ENCODE measurements at places on chromosomes 3 and 15. TPM values are rescaled to one million over a fixed set of nuclear protein-coding genes. Genes with fewer than 3 reads are reported as not detected.

DNA sequence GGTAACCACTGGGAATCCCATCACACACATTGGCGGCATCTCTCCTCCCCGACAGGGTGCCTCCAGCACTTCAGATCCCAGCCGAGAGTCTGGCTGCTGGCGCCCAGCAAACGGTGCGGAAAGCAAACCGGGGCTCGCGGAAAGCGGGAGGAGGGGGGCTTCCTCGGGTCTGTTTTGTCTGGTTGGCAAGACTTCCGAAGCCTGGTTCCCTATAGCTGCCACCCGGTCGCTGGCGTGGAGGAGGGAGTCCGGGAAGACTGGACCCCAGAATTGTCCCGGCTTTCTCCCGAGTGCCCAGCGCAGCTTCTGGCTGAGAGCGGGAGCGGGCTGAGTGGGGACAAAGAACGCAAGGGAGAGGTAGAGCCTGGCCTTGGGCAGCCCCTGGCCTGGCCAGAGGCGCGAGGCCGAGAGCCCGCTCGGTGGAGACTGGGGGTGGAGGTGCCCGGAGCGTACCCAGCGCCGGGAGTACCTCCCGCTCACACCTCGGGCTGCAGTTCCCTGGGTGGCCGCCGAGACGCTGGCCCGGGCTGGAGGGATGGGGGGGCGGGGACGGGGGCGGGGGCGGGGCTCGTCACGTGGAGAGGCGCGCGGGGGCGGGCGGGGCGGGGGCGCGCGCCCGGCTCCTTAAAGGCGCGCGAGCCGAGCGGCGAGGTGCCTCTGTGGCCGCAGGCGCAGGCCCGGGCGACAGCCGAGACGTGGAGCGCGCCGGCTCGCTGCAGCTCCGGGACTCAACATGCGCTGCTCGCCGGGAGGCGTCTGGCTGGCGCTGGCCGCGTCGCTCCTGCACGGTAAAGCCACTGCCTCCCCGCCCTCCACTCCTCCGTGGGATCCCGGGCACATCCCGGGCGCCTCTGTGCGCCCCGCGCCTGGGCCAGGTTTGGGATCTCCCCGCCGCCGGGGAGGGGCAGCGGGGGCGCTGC is at the start of gene CHRNA7:
CHRNA7 (plus strand) TSS at position 654 of the 920 bp plus-strand sequence; CDS start at position 734, 80 bp downstream.
- H3K4me1 ChIP-seq = no peaks in the 10 kb centered on the region
- DNase-seq = no peak
- no peaks in the 10 kb centered on the region for H3K36me3 ChIP-seq
- no peak within 1 kb of the TSS for H3K27ac ChIP-seq

DNA sequence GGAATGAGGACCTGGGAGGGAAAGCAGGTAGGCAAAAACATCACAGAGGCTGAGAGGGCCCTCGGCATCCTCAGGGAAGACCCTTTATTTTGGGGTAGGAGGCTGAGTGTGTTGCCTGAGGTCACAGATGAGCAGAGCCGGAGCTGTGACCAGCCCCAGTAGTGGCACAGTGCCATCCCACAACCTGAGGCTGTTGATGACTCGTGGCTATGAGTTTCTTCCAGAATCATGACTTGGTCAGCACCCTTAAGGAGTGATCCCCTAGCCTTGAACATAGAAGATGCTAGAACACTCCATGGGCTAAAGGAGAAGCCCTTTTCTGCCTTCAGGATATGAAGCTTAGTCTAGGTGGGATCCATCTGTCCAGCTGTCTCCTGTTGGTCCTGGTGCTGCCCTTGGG is 19.5 kb upstream of the CXCR6 start:
- no peak overlapping the region for H3K27ac ChIP-seq
- DNase-seq = no peak
- H3K27me3 ChIP-seq = no peaks in the 10 kb centered on the region
- H3K4me1 ChIP-seq = peaks cover 13% of the 10 kb centered on the region
- H3K4me3 ChIP-seq = no peak overlapping the region

DNA sequence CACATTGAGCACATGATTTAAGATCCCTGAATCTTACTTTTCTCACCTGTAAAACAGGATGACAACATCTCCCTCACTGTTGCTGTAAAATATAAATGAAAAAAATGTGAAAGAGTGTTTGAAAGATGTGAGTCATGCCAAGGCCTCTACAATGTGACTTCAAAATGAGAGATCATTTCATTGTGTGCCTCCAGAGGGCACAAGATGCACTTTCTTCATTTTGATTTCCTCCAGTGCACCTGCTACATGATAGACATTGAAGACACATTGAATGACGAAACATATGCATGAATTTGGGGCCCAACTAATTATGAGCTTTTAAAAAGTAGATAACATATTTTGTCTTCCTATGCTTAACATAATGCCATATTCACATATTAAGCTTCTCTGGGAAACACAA is 170.3 kb downstream of the MOBP start:
- no peaks in the 10 kb centered on the region for H3K27me3 ChIP-seq
- DNase-seq = no peak

DNA sequence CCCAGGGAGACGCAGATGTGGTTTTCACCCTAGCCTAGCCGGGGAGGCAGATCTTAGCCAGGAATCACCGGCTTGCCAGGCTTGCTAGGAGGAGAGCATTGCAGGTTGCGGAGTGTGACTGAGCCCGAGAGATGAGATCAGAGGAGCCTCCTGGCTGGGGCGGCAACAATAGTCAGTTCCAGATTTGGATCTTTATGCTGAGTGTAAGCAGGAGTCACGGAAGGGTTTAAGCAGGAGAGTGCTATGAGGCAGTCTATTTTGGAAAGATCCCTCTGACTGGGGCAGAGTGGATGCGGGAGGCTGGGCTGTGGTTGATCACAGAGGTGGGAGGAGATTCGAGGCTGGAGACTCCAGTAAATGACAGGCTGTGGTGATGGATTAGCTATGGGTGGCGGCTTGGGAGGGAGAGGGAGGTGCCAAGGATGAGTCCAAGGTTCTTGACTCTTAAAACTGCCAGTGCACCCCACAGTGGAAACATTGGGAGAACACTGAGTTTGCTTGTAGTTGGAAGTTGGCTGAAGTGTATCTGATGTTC is 10.4 kb upstream of the BAHD1 start:
- no peaks in the 10 kb centered on the region for H3K27me3 ChIP-seq
- no peak overlapping the region for H3K4me3 ChIP-seq
- DNase-seq = no peak
- no peaks in the 10 kb centered on the region for H3K36me3 ChIP-seq
- H3K27ac ChIP-seq = no peak overlapping the region
- peaks cover 2% of the 10 kb centered on the region for H3K4me1 ChIP-seq

DNA sequence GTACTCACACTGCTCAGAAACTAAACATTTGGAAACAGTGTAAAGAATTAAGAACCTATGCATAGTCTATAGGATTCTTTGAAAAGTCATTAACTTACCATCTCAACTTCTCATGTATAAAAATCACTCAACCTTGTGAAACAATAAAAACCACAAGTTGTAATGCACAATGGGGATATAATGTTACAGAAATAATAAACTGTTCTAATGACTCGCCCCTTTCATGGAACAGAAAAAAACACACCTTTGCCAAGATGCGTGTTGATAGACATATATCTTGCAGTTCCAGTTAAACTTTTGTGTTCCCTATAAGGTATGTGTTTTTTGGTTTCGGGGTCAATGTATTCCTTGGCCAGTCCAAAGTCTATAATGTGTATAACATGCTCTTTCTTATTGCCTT is 50.8 kb upstream of the PPIB start:
- H3K4me1 ChIP-seq = no peaks in the 10 kb centered on the region
- H3K4me3 ChIP-seq = no peak overlapping the region
- no peak for DNase-seq
- H3K36me3 ChIP-seq = no peaks in the 10 kb centered on the region

DNA sequence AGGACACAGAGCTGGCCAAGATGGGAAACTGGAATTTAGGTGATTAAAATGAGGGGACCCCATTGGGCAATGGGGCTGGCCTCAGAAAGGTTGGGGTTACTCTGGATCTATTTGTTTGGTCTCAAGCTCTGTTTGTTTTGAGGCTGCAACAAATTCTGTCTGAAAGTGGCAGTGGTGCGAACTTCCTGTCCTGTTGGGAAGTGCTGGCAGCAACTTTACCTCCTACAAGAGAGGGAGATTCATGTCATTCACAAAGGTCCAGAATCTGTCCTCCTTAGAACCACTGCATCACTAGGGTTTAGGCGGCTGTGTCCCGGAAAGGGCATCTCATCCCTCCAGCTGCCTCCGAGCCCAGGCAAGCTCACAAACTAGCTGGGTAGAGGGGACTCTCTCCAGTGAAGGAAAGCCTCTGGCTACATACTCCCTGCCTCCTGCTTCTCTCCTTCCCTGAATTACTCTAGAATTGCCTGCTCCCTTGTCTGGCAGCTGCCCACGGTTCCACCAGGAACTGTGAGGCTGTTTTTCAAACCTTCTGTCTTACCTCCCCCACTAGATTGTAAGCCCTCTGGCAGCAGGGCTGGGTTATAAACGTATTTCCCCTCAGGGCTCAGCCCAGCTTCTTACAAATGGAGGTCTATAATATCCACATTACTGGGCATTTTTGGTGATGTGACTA is 23.6 kb downstream of the MEGF11 start:
- H3K4me1 ChIP-seq = no peaks in the 10 kb centered on the region
- H3K4me3 ChIP-seq = no peak overlapping the region
- no peak for DNase-seq
- H3K27me3 ChIP-seq = no peaks in the 10 kb centered on the region

DNA sequence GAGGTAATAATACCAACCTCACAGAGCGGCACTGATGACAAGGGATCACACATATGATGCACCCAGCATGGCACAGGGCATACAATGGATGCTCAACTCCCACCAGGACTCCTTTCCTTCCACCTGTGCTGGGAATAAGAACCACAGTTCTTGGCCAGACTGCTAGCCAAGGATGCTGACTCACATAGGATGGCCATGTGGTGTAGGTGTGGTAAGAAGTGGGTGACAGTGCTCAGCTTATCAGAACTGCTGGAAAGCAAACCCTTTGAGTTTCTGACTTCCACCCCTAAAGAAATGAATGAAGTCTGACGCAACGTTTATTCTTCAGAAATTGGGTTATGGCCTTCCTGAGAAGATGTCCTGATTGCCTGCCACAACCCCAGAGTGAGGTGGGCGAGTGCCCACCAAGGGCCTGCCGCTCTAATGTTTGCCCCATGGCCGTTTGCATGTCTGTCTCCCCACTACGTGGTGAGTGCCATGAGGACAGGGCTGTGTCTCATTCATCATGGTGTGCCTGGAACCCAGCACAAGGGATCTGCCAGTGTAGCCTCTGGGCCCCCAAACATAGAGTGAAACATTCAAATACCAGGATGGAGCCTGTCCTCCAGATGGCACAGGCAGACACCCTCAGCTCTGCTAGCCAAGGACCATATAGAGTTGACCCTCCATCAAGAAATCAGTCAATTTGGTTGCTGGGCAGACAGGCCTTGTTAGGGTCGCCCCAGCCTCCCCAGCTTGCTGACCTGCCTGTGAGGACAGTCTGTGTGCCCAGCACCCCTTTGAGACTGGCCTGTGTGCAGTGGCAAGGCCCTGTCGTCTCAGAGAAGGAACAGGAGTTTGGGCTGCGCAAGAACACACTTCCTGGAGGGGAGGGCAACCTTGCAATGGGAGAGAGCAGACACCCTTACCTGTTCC is 57.6 kb upstream of the SLCO2A1 start:
- H3K27me3 ChIP-seq = no peaks in the 10 kb centered on the region
- H3K4me1 ChIP-seq = no peaks in the 10 kb centered on the region
- no peak for DNase-seq
- H3K27ac ChIP-seq = no peak overlapping the region

IL20RB gene
- polyA plus RNA-seq = 0.33 TPM

C3orf70 gene
- not detected for polyA plus RNA-seq
